ENCODE measurements at places on chromosomes 5 and 9.

- no peak for DNase-seq
Measured at GRCh38 chr9:8158574-8158973, 359.0 kb upstream of the DMAC1 start.

DNA sequence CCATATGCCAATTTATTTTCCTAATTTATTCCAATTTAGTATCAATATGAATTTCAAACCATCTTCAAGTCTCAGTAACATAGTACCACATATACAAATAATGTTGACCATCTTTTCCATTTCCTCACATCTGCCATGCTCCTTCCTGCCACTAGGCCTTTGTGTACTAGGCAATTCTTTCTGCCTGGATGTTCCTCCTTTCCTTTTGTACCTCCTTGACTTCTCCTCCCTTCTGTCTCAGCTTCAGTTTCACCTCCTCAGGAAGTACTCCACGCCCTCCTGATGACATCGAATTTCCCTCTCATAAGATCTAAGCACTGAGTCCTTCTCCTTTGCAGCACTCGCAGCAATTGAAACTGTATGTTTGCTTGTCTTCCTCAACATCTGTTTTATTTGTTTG lies 53.9 kb downstream of the MEF2C start:
- DNase-seq: peak; percentile 28

DNA sequence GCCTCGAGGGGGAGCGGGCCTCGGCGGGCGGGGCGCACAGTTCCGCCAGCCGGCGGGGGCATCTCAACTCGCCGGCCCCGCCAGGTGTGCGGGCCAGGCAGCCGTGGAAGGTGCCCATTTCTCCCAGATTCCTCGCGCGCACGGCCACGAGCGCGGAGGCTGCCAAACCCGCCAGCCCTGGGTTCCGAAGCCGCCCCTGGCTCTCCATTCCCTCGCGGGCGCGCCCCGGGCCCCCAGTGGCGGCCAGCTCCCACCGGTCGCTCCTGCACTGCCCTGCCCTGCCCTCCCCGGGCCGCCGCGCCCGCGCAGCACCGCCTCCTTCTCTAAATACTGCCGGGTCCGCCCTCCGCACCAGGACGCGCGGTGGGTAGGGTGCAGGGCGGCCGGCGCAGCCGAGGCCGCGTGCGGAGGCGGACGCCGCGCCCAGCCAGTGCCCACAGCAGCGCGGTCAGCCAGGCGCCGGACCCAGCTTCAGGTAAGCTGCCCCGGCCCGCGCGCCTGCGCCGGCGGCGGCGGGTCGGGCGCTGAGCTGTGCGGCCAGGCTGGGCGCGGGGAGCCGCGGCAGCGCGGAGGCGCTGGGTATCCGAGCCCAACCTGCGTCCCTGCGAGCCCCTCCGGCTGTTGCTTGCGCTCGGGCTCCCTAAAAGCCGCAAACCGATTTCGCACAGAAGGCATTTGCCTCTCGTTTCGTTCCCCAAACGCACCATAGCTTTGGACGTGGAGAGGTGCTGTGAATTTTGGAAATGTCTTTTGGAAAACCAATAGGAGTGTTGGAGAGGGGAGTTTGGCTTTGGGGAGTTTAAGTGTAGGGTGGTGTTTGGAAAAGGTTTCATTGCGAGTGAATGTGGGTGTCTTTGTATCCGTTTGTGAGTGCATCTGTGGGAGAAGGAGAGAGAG lies at the start of gene TMEM171:
Gene TMEM171 (plus strand): TSS at position 354 of the 897 bp plus-strand sequence. CDS start 2,799 bp downstream, outside the sequence.
- peak; percentile 37 for DNase-seq

DNA sequence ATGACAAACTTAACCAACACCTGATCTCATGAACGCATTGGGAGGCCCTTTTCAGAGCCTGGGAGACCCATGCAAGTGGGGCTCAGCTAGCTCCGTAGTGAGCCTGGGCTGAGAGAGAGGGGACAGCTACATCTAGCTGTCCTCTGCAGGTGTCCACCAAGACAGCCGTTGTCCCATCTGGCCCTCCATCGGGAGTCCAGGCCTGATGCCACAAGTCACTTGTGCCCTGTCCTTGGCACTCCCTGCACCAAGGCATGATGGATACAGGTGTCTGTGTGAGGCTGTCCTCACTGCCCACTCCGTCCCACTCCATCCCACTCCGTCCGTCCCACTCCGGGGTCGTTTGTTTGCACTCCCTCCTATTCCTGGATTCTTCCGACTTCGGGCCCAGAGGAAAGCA lies 2.5 kb upstream of the EDF1 start:
- no peak for DNase-seq

- no peak for DNase-seq
Measured at GRCh38 chr9:92735636-92736562, 28.7 kb downstream of the BICD2 start.

- DNase-seq: peak; percentile 17
Measured at GRCh38 chr9:124164811-124165210, 92.9 kb upstream of the NEK6 start.

- peak; percentile 25 for DNase-seq
Measured at GRCh38 chr9:94472806-94473360, 82.0 kb upstream of the PCAT7 start.

- peak; percentile 20 for DNase-seq
Measured at GRCh38 chr9:3793971-3794383, 268.2 kb upstream of the RFX3 start.

- peak; percentile 80 for DNase-seq
Measured at GRCh38 chr5:37739817-37740261, 100.0 kb downstream of the GDNF start.

DNA sequence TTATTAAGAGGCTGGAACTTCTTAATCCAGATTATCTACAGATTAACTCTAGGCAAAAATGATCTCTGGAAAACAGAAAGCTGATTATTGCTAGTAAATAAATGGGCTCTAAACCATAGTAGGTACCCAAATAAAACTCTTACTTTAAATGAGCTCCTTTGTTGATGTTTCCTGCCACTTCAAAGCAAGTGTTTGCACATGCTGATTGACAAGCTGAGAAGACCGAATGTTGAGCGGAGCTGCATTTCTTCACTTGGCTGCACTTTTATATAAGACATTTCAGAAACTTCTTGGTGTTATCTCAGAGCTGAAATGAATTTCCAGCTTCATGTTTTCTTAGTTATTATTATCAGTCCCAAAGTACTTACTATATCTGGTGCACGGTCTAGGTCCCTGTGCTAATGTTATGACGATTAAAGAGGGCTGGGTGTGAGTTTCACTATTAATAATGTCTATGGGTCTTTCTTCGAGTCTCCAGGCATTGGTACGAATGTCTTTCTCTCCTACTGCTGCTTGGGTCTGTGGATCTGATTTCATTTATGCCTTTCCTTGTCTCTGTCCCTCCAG lies 58.6 kb upstream of the CTXN3 start:
- no peak for DNase-seq

DNA sequence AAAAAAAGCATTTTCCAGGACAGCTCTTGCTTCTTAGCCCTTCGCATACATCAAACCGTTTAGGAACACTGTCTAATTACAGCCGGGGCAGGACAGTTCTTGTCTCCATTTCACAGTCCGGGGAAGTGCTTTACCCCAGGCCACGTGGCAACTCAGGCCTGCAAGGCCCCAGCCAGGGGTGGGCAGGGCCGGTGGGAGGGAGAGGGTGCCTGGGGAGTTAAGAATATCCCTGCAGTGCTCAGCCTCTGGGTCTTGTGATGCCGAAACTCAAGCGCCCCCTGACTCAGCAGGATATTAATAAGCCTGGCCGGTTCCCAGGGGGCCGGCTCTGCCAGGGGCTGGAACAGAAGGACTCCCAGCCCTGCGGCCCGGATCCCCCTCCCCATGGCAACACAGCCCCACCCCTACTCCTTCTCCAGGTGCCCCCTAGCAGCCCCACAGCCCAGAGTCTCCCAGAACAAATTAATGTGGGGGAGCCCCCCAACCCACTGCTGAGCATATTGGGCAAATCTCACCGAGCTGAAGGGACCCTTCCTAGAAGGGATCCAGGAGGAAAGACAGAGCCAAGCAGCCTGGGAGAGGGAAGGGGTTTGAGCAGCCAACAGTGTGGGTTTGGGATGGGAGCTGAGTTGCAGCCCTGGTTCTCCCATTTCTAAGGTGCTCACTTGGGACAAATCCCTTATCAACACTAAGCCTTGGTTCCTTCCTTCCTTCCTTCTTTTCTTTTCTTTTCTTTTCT lies 45.3 kb downstream of the PLPP7 start:
- no peak for DNase-seq

DNA sequence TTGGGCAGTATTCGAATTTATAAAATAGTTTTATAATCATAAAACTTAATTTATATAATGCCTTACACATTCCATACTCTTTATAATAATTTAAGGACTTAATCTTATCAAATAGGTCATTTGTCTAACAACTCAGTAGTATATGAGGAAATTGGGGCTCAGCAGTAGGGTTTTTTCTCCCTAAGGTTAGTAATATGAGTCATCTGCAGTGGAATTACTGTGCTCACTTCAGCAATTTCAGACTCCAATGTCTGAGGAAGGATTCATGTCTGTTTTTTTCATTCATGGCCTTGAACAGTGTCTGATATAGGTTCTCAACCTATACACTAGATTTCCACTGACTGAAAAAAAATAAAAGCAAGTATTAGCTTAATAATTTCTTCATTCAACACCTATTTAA lies 7.4 kb downstream of the DMRTA1 start:
- DNase-seq: no peak

DNA sequence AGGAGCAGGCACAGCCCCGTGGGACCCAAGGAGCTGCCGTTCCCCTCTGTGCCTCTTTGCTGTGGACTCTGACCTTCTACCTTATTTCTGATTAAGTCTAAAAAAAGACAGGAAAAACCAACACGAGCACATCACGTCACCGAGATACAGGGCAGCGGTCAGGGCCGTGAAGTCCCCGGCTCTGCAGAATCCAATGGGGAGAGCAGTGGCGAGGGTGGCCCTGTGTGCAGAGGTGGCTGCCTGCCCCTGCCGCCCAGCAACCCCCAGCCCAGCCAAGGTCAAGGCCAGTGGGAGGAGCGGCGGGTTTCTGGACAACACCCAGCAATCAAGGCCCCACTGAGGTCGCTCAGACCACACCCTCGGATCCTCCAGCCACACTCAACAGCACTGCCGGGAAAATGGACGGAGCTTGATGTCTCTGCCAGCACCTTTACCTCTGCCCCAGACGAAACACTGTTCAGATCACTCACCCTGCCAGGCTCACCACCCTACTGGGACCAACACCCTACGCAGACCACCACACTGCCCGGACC lies 32.7 kb upstream of the SLC9A3 start:
- no peak for DNase-seq

- DNase-seq: peak; percentile 84
Measured at GRCh38 chr5:82413302-82414040, 135.3 kb upstream of the RPS23 start.

- DNase-seq: no peak
Measured at GRCh38 chr9:97934321-97935115, 3.5 kb downstream of the HEMGN start.

- no peak for DNase-seq
Measured at GRCh38 chr9:98396656-98397055, 141.2 kb upstream of the TBC1D2 start.

DNA sequence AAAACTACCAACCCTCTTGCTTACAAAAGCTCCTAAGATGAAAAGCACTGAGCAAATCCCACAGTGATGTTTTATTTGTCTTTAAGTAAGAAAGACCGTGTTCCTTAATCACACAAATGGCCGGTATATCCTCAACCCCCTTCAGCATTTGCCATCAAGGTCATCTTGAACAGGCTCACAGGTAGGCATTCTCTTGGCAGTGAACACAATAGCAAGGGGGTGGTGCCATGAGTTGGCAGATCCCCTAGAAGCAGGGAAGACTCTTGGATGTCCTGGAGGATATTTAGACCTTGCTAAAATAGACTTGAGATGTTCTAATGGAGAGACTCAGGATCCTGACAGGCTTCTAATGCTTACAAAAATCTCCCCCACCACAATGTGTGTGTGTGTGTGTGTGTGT lies 323.0 kb downstream of the SPOCK1 start:
- DNase-seq: no peak

DNA sequence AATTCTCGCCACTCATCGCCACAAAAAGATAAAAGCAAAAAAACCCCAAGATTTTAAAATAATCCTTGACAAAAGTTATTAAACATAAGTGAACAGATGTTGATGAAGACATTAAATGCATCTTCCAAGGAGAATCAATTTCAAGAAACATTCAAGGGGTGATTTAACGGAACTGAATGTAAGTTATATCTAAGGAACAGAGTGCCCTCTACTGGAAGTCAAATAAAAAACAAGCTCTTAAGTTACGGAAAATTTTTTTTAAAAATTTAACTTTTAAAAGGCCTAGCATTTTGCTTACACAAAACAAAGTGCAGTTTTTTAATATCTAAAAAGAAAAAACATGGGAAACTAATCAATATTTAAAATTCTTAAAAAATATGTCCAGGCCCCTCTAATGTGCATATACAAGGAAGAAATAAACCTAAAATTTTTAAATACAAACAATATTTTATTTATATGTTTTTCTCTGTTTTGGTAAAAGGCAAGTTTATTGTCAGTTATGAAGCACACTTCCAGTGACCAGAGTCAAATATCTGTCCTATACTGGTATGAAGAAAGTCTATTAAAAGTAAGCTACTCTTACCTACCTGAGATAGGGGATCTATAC lies 28.0 kb downstream of the TEX10 start:
- peak; percentile 76 for DNase-seq

DNA sequence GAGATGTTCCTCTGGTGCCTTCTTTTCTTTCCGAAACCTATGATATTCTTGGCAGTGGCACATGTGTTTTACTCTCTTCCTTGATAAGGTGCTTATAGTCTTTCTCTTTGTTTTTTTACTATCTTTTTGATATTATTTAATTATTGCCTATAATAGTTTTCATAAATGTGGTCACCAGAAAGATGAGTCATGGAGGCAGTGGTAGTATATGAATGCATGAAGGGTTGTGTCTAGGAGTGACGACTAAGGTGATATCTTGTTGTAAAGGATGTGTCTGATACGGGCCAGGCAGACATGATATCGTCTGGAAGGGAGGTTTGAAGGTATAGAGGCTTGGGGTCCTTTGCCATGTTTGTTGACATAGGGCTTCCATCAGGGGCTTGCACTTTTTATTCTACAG lies 36.8 kb downstream of the SLC44A1 start:
- no peak for DNase-seq

GRCh38 chr5:170818232-170818631 lies 34.7 kb downstream of the GABRP start:
- DNase-seq: peak; percentile 69

GRCh38 chr5:104353371-104353770 lies 790.8 kb upstream of the NUDT12 start:
- peak; percentile 21 for DNase-seq

GRCh38 chr5:53170746-53171349 lies 61.3 kb upstream of the MOCS2 start:
- DNase-seq: peak; percentile 66

DNA sequence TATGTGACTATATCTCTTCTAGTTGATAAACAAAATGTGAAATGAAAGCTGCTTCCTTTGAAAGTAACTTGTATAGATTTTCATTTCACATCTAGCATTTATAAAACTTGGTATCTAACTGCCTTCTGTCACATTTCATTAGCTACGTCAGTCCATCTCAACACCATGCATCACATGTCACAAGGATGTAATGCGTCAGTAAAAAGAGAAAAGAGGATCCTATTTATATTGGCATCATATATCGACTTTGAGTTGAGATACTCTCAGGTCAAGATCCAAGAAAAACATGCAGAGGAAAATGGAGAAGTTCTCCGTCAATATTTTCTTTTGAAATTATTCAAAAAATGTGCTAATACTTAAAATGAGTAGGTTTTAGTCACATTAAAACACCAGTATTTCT lies 1211.2 kb downstream of the EFNA5 start:
- peak; percentile 29 for DNase-seq

- no peak for DNase-seq
Measured at GRCh38 chr9:133818444-133818843, 80.3 kb upstream of the SARDH start.

Measured in fibroblast of pulmonary artery (primary cell).